ENCODE measurements at places on chromosomes 1 and 21.

- peak; percentile 19 for DNase-seq
Observed at GRCh38 chr1:99004861-99005442, at the start of gene PLPPR5. TSS of gene PLPPR5 (minus strand) at chr1:99004861. CDS start at chr1:99004671, 190 bp downstream.

DNA sequence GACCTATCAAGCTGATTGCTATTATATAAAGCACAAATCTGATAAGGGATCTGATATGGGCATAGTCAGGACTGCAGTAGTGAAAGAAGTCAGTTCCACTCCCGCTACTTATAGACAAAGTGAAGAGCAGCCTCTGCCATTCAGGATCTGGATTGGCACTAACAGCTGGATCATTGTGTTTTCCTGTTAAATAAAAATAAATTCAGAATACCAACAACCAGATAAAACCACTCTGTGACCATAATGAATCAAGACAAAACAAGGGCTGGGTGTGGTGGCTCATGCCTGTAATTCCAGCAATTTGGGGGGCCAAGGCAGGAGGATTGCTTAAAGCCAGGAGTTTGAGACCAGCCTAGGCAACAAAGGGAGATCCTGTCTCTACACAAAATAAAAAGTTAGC, 5.0 kb upstream of the GLRX2 start:
- no peak for DNase-seq

- no peak for DNase-seq
Observed at GRCh38 chr1:55703726-55704363, 488.7 kb upstream of the USP24 start.

GRCh38 chr1:65959896-65960567, 167.3 kb downstream of the PDE4B start:
- no peak for DNase-seq

GRCh38 chr1:167482184-167482583, 36.1 kb downstream of the CD247 start:
- no peak for DNase-seq

DNA sequence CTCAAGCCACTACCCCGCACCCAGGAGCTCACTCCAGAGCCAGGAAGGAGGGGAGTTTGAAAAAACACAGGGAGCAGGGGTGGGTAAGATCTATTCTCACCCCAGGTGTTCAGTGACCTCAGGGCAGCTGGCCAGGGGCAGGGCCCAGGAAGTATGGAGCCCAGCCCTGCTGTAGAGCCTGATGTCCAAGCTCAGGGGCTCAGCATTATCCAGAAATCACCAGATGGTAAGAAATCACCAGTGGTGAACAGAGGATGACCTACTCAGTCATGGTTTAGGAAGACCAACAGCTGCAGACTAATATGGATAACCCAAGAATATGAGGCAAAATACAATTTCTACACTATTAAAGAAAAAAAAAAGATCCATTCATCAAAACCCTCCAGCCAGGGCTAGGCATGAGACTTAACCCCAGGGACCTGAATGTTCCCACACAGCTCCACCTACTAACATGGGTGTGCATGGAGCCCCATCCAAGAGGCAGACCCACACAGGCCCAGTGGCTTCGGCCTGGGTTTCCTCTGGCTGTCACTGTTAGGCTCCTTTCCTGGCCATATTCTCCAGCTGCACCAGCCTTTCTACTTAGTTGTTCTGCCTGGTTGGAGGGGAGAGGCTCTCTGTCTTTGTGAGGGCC, 67.6 kb downstream of the KCNN3 start:
- no peak for DNase-seq

DNA sequence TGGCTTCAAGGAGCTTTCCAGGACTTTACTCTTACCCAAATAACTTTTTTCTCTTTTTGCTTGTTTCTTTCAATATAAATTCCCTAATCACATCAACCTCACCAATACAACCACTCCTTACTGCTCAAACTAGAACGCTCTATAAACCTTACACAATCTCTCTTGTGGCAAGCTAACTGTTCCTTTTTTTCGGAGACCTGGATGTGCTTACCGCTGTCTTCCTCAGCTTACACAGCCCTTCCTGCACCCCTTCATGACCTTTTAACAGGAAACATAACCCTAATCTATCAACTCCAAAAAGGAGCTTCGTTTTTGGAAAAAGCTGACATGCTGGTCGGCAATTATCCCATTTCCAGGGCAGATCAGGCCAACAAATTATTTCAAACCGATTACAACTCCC, 24.1 kb upstream of the SLC2A5 start:
- no peak for DNase-seq

DNA sequence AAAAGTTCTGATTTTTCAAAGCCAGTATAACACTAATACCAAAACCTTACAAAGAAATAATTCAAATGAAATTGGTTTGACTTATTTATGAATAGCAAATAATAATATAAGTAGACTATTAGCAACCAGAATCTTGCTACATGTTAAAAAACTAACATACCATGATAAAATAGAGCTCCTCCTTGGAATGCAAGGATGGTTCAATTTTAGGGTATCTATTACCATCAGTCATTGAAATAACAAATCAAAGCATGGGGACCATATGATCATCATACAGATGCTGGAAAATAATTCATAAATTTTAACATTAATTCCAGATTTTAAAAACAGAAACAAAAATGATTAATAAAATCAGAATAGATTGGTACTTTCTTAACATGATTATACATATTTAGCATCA, 66.3 kb downstream of the RRAGC start:
- DNase-seq: no peak
